T-helper 22 cell (primary cell): ENCODE measurements at places on chromosomes 6 and 20.

DNA sequence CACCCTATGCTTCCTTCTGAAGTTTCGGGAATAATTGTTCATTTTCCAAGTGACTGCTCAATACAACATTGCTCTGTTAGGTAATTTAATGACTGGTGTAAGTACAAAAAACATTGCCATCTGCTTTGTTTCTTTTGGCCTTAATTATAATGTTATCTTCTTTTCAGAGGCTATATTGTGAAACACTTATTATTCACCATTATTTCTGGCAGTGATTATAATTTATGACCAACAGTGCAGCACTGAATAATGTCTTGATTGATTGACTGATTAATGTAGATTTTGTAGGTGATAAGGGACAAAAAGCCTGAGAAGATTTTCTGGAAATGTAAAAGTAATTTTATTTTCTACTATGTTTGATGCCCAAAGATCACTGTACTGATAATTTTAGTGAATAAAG lies 377.7 kb downstream of the PLCB1 start:
- DNase-seq = no peak

DNA sequence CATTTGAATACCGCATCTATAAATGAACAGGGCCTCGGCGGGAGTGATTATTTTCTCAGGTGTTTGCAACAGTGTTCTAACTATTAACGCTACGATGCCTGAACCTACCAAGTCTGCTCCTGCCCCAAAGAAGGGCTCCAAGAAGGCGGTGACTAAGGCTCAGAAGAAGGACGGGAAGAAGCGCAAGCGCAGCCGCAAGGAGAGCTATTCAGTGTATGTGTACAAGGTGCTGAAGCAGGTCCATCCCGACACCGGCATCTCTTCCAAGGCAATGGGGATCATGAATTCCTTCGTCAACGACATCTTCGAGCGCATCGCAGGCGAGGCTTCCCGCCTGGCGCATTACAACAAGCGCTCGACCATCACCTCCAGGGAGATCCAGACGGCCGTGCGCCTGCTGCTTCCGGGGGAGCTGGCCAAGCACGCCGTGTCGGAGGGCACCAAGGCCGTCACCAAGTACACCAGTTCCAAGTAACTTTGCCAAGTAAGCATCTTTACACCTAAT lies 70.9 kb downstream of the HFE start:
- peak; percentile 57 for DNase-seq

DNA sequence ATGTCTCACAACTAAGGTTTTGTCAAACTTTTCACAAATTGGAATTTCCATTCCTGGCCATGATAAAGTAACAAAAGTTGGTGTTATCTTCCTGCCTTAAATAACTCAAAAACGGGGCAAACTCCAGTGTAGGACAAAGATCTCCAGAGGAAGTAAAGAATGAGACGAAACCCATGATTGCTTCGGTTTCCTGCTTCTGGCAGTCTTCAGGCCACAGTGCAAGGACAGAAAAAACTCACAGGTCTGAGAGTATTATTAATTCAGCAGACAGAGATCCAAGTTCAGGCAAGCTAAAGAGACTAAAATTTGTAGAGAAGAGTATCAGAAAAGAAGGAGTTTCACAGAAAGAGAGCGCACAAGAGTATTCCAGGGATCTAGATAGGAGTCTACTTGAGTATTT lies 64.8 kb upstream of the RCAN2 start:
- no peak for DNase-seq

DNA sequence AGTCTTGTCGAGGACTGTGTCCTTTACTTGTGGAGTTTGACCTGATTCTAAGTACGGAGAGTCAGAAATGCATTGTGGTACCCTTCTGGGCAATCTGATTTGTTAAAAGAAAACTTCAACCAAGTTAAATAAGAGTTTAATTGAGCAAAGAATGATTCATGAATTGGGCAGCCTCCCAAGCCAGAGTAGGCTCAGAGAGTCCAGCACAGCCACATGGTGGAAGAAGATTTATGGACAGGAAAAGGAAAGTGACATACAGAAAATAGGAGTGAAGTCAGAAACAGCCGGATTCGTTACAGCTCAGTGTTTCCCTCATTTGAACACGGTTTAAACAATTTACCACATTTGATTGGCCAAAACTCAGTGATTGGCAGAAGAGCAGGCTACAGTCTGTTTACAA lies 329.2 kb downstream of the DHX35 start:
- DNase-seq = no peak

DNA sequence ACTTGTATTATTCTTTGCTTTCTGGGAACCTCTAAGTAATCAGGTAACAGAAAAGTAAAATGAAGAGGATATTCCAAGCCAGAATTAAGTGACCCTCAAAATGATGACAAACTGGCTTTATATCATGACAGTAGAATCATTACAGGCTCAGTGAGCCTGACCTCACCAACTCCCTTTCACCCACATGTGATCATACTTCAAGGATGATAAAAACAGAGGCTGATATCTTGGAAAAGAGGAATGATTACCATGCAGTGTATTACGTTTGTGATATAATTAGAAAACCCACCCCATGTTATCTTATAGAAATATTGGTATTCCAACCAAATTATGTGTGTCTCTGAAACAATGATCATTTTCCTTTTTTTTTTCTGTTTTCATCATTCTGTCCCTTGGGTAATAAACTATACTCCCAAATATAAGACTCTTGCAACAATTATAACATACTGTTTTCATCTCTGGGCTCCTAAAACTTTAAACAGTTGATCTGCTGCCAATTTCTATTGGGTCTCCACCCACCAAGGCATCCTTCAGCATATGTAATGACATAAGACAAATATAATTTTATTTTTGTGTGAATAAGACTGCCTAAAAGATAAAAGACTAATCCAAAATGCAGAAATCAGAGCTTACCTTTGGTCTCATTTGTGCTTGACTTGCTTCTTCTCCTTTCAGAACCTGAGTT lies 115.7 kb downstream of the DST start:
- no peak for DNase-seq

- DNase-seq = no peak
These were observed 8.1 kb upstream of the AP5S1 start for GRCh38 chr20:3812259-3812681.

GRCh38 chr6:43739642-43740091 lies 30.3 kb upstream of the VEGFA start:
- no peak for DNase-seq

GRCh38 chr6:143399176-143399575 lies 51.3 kb downstream of the ADAT2 start:
- DNase-seq = no peak

- DNase-seq = no peak
These were observed 71.6 kb downstream of the TMEM242 start for GRCh38 chr6:157251586-157252247.
